HAP-1 (cell line): ENCODE measurements at places on chromosomes 2 and 18.
A peak's percentile ranks its signal among the peaks of the same experiment; 100 is the strongest.

- DNase-seq: no peak
Measured at GRCh38 chr2:103656558-103656957, 894.7 kb downstream of the TMEM182 start.

DNA sequence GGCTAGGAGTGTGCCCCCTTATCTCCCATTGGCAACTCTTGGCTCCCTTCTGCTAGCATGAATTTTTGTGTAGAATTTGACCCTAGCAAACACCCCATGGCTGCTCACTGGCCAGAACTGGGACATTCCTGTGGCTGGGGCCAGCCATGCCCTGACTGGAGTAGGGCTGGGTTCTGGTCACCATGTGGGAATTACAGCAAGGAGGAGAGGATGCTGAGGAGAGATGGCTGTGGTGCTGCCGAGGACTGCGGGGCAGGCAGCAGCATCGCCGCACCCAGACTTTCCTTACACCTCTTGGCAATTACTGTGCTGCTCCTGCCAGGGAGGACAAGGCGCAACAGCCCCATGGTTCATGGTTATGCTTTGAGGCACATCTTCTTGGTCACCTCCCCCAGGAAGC lies 12.7 kb downstream of the KCNF1 start:
- DNase-seq: no peak

GRCh38 chr2:203675086-203675485 lies 31.4 kb upstream of the CD28 start:
- no peak for DNase-seq

DNA sequence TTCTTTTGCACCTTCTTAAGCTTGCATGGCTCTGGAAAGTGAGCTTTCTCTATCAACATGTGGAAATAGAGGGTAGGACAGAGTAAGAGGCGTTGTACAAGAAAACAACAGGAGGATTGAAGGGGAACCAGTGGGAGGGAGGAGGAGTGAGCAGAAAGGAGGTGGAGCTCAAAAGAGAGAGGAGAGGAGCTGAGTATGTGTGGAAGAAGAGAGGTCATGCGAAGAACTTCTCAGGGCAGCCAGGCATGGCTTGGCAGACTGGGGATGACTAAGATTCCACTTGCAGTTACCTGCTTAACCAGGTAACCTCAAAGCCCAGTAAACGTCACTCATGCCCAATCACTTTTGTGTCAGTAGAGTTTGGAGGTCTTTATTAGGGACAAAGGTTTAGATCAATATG lies 105.1 kb downstream of the BCL2L11 start:
- no peak for DNase-seq

DNA sequence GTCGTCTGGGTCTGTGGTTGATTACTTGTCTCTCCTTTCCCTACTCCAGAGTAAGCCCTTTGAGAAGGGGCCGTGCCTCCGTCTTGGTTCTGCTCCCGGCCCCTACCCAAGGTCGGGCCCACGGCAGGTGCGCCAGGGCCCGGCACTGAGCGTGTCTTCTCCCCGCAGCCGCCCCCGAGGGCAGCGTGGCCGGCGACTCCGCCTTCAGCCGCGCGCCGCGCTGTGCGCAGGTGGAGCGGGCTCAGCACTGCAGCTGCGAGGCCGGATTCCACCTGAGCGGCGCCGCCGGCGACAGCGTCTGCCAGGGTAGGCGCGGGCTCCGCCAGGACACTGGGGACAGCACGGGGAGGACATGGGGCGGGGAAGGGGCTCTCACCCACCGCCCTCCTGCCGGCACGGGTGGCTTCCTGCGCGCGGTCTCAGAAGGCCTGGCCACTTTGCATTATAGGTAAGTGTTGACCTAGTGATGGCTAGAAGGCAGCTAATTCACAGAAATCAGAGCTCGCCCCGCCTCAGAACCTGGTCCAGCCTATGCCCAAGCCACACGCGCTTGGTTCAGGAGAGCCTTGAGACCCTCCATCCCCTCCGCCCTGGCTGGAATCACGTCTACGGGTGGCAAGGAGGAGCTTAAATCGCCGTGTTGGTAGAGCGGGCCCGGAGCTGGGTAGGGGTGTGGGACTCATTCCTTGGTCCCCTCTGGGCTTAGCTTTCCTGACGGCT lies 43.5 kb downstream of the FBLN7 start:
- no peak for DNase-seq

DNA sequence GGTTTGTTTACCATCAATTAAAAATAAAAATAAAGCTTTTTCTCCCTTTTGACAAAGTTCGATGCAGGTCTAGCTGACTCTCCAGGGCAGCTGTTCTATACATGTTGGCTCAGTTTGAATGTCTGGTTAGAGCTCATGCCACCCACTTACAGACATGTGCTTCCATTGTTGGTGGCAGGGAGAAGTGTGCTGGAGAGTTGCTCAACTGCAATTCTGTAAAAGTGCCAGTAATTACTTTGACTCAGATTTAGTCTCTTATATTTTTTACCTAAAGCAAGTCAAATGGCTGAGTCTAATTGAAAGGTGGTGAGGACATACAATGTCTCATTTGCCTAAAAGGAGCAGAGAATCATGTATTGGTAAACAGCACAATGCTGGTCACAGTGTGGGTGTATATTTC lies 609.1 kb upstream of the SYT4 start:
- no peak for DNase-seq

- peak; percentile 27 for DNase-seq
Measured at GRCh38 chr18:64097497-64097896, 51.4 kb downstream of the LINC00305 start.

DNA sequence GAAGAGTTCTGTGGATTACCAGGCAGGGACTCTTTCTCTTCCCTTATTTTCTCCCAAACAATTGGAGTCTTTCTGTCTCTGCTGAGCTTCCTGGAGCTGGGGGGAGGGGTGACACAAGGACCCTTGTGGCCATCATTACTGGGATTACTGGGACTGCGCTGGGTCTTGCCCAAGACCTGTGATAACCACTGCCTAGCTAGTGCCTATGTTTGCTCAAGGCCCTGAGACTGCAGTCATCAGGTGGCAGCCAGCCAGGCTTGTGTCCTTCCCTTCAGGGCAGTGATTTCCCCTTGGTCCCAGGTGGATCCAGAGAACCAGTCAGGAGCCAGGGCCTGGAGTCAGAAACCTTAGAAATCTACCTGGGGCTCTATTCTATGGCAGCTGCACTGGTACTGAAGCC lies 355.6 kb downstream of the PARD3B start:
- no peak for DNase-seq

DNA sequence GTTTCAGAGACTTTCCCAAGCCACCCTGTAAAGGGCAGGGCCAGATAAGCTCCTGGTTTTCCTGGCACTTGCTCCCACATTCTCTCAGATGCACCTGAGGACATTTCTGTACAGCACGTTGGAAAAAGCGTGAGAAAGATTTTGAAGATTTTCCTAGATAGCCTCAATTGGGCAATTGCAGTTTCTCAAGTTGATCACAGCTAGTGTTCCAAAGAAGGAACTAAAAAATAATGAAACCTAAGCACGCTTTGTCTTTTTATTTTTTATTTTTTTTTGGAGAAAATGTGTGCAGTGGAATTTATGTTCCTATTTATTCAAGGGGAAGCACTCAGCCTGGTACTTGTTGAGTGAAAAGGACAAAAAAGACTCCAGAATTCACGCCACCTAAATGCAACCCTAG lies 429.1 kb downstream of the RNF144A start:
- no peak for DNase-seq

GRCh38 chr2:113156278-113157117 lies 17.3 kb upstream of the PSD4 start:
- DNase-seq: no peak

- no peak for DNase-seq
Measured at GRCh38 chr2:172162739-172163336, 60.1 kb upstream of the DLX2 start.

GRCh38 chr2:186379052-186379451 lies 107.0 kb upstream of the ZC3H15 start:
- DNase-seq: no peak

DNA sequence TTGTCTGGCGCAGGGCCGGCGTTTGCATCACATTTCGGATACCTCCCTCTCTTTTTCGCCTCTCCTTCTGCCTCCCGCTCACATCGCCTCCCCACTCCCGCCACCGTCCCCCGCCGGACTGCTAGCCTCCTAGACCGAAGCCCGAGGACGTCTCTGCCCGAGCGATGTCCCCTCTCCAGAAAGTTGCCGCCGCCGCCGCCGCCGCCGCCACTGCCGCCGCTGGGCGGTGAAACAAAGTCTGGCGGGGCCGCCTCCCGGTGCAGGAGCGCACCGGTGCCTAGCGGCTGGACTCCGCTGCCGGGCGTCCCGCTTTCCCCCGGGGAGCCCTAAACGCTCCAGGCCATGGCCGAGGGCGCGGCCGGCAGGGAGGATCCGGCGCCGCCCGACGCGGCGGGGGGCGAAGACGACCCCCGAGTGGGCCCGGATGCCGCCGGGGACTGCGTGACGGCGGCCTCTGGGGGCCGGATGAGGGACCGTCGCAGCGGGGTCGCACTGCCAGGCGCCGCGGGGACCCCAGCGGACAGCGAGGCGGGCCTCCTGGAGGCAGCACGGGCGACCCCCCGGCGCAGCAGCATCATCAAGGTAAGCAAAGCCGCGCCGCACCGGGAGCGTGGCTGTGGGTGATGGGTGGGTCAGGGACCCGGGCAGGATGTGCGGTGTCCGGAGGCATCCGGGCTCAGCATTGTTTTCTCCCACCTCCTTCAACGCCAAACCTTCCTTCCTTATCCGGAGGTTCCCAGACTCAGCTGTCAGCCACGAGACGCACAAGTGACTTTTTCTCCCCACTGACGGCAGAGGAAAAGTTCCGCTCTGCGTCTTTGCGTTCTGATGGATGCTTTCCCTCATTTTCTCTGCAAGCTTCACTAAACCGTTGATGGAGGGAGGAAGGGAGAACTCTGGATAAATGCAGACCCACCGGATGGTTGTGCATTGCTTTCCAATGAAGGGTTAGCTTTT lies 643 bp downstream of the PLCL1 start:
- DNase-seq: no peak

- DNase-seq: peak; percentile 36
Measured at GRCh38 chr2:73892631-73893329, at the start of gene ACTG2. ACTG2 (plus strand) TSS chr2:73893008; CDS start chr2:73901312, 8,304 bp downstream.

DNA sequence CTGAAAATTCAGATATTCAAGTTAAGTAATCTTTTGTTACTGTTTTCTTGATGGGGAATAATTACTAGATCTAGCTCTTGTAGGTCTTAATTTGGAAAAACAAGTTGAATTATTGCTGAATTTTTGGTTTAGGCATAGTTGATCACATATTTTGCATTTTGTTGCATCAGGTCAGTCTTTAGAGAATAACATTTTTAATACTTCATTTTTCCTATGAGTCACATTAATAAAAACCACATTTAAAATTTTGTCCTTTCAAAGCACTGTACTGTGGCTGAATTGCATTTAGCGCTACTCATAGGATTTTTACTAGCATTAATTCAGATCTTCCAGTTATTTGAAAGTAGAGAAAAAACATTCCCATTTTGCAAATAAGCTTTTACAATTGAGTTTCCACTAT lies 23.2 kb downstream of the MAP4K4 start:
- DNase-seq: no peak

DNA sequence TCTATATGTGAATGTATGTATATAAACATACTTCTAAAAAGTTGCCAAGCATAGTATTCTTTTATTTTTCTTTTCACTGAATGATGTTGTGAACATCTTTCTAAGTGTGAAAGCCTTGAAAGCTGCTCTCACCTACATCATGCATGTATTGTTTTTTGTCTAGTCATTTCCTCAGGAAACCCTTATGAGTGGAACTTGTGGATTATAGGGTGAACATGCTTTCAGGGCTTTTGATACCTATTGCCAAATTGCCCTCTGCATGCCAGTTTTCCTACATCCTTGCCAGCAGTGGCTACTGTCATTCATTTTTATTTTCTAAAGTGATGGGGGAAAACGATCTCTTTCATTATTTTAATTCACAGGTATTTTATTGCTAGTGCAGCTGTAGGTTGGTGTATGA lies 78.3 kb downstream of the ADAM23 start:
- no peak for DNase-seq

- DNase-seq: no peak
Measured at GRCh38 chr2:69948963-69949645, 12.3 kb downstream of the ASPRV1 start.

DNA sequence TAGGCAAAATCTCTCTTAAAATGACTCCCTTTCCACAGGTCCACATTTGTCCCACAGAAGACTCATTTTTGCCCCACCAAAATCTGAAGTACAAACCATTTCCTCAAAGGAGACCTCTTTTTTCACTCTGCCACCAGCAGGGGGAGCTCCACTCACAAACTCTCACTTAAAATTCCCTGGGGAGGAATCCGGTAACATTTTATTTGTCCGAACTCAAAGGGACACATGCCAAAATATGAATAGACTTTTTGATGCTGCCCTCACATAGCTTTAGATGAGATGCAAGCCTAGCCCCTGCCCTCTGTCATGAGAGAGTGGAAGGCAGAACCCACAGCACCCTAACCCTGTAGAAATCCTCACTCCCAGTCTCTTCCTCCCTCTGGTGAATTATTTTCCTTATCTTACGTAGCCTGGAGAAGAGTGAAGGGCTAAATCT lies 57.1 kb downstream of the RMDN2 start:
- peak; percentile 85 for DNase-seq

DNA sequence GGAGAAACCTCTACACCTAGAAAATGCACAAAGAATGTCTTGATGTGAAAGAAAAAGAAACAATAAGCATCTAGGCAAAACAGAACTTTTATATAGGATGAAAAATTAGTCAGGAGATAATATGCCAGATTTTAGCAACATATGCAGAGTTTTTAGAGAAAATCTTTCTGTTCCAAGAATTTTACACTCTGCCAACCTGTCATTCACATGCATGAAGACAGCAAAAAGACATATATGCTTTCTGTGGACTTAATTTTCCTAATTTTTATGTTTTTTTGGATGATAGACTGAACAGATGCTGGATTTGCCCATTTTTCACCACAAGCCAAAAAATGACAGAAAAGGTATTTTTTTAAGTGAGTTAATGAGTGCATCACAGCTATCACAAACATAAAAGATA lies 637.3 kb downstream of the TRIB2 start:
- DNase-seq: no peak

DNA sequence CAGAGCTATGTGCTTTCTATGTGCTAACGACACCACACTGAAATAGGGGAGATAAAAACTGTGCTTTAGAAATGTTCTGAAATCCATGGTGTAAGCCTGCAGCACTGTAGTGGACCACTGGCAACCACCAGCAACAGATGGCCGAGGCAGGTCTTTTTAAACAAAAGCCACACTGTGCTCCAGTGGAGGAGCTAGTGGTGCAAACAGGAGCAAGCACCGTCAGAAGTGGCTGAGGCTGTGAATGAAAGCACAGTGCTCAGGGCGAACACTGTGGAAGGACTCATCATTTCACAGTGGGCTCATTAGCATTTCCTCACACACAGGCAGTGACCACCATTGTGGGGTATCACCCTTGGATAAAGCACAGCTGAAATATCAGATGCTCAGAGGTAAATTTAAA lies 22.9 kb upstream of the MTX2 start:
- DNase-seq: no peak
